ENCODE measurements at places on chromosomes 11 and 22. TPM values are rescaled to one million over a fixed set of nuclear protein-coding genes. Genes with fewer than 3 reads are reported as not detected.

Gene UCP2
- total RNA-seq, result 452 TPM

Gene BTG4
- total RNA-seq, result not detected

DNA sequence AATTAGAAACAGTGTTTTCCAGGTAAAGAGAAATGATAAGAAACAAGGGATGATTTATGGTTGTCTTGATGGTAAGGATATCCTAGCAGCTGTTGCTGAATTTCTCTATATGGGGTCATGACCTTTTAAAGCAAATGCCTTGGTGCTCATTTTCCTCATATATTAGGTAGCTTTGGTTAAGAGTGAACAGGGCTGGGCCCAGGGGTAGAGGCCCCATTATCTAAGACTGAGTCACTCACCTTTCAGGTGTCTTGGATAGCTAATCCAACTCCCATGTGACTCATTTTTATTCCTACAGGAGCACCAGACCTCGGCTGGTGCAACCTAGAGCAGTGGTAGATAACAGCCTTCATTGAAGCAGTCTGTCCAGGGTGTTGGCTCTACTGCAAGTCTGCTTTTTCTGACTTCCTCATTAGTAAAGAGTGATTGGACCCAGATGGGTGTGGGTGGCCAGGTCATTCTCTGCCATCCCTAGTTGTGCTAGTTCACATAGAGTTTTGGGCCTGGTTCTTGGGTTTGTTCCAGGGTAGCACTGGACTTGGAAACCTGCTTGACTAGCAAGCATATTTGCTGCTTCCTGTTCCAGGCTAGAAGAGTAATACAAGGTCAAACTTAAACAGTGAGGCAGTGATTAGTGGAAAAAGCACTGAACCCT is 37.4 kb downstream of the CTNND1 start:
- DNase-seq, result no peak
- peaks cover 22% of the 10 kb centered on the region for H3K36me3 ChIP-seq
- peak overlapping the region; percentile 47 for H3K27ac ChIP-seq
- H3K4me3 ChIP-seq, result no peak overlapping the region
- no peaks in the 10 kb centered on the region for H3K27me3 ChIP-seq

- peaks cover 7% of the 10 kb centered on the region for H3K36me3 ChIP-seq
- DNase-seq, result no peak
- peaks cover 2% of the 10 kb centered on the region for H3K27me3 ChIP-seq
- H3K27ac ChIP-seq, result no peak overlapping the region
- H3K4me1 ChIP-seq, result peaks cover 24% of the 10 kb centered on the region
- no peak overlapping the region for H3K4me3 ChIP-seq
Observed at GRCh38 chr11:35246745-35247144, 107.8 kb downstream of the CD44 start.

Gene OLFML1
- total RNA-seq, result not detected

DNA sequence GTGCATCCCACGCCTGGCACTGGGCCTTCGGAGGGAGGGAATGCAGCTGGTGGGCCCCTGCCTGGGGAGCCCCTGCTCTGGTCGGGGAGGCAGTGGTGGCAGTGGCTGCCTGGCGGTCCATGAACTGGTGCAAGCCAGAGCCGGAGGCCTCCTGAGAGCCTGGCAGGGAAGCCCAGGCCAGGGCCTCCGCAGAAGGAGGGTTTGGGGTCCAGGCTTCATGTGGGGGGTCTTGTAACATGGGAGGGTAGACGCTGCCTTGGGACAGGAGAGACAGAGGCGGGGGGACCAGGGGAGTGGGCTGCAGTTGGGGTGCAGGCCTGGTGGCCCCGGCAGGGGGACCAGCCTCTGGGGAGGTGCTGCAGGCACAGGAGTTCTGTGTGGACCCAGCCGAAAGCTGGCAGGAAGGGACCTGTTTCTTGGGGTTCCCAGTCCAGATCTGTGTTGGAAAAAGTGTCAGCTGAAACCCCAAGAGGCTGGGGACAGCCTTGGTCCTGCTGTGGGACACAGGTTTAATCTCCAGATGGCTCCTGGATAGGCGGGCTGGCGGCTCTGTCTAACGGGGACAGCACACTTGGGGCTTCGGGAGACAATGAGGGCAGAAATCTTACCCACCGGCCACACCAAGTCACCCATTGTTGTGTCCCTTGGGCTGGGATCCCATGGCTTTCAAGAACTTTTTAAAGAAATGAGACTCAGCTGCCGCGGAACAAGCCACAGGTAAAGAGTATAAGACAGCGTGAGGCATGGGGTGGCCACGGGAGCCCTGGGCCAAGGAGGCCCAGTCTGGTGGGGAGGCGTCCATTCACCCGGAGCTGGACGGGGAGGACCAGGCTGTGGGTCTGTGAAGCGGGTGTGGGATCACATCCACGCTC is 73.5 kb downstream of the KCNQ1 start:
- H3K36me3 ChIP-seq, result no peaks in the 10 kb centered on the region
- no peaks in the 10 kb centered on the region for H3K4me1 ChIP-seq
- no peak overlapping the region for H3K4me3 ChIP-seq
- H3K27me3 ChIP-seq, result no peaks in the 10 kb centered on the region
- H3K27ac ChIP-seq, result no peak overlapping the region
- DNase-seq, result no peak

DNA sequence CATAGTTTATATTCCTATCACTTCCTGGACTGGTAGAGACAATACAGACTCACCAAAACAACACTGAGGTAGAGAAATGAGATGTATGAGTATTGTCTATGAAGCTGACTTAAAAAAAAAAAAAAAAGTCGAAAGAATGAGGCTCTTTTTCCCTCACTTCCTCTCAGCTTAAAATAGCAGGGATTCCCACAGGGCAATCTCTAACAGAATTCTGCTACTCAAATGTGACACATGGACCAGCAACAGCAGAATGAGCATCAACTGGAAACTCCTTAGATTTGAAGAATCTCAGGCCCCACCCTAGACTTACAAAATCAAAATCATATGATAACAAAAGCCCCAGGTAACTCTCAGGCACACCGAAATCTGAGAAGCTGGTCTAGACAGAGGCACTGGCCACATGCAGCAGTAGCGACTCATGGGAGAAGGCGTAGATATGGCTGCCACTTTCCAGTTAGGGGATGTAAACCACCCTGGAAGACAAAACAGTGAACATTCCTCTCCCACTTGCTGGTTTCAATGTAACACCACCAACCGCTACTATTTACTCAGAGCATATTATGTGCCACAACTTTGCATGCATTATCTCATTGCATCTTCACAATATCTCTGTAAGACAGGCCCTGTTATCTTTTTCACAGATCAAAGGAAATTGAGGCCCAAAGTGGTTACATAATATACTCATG is 128.0 kb downstream of the RBFOX2 start:
- H3K27ac ChIP-seq, result peak overlapping the region; percentile 2
- peaks cover 15% of the 10 kb centered on the region for H3K27me3 ChIP-seq
- peaks cover 9% of the 10 kb centered on the region for H3K4me1 ChIP-seq
- H3K4me3 ChIP-seq, result no peak overlapping the region
- H3K36me3 ChIP-seq, result no peaks in the 10 kb centered on the region
- no peak for DNase-seq

Gene BEST1
- total RNA-seq, result not detected

Gene ACCS
- total RNA-seq, result 19.7 TPM

GRCh38 chr22:47333625-47334024 is 571.2 kb downstream of the TBC1D22A start:
- H3K27ac ChIP-seq, result no peak overlapping the region
- H3K4me3 ChIP-seq, result no peak overlapping the region
- H3K36me3 ChIP-seq, result no peaks in the 10 kb centered on the region
- H3K4me1 ChIP-seq, result no peaks in the 10 kb centered on the region

DNA sequence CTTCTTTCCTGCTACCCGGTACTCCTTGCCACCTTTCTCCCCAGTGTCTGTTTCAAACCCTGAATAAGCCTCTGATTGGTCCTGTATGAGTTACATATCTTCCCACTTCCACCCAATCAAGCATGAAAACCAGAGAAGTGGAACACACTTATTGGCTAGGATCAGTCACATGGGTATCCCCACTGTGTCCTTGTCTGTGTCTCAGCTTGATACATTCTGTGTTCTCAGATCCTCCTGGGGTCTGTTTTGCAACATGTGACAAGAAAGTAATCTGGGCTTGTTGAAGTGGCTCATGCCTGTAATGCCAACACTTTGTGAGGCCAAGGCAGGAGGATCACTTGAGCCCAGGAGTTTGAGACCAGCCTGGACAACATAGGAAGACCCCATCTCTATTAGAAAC is 23.9 kb downstream of the MCHR1 start:
- H3K36me3 ChIP-seq, result no peaks in the 10 kb centered on the region
- peaks cover 5% of the 10 kb centered on the region for H3K4me1 ChIP-seq
- H3K27me3 ChIP-seq, result peaks cover 2% of the 10 kb centered on the region
- H3K27ac ChIP-seq, result no peak overlapping the region

- H3K4me3 ChIP-seq, result no peak overlapping the region
- DNase-seq, result no peak
- H3K27ac ChIP-seq, result no peak overlapping the region
- no peaks in the 10 kb centered on the region for H3K36me3 ChIP-seq
- no peaks in the 10 kb centered on the region for H3K27me3 ChIP-seq
Observed at GRCh38 chr11:116558504-116559211, 214.1 kb downstream of the BUD13 start.

DNA sequence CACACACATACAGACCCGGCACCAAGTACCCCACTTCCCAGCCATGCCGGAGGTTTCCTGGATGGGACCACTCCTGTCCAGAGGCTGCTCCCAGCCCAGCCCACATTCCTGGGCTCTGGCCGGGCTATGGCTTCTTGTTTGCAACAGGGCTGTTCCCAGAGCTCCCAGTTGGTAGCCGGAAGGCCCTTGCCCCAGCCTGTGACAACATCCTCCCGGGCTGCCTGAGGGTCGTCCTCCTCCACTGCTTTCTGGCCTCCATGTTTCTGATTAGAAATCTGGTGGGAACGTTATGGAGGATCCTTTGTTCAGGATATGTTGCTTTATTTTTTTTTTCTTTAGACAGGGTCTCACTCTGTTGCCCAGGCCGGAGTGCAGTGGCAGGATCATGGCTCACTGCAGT is 952 bp upstream of the CYP2D6 start:
- H3K27me3 ChIP-seq, result no peaks in the 10 kb centered on the region
- no peak overlapping the region for H3K4me3 ChIP-seq
- DNase-seq, result no peak
- no peak overlapping the region for H3K27ac ChIP-seq

GRCh38 chr11:6862961-6863360 is at the start of gene OR10A2:
Gene OR10A2, plus strand, starts transcription at chr11:6863057. Its CDS starts 6,698 bp downstream, at chr11:6869755.
- no peak for DNase-seq
- no peaks in the 10 kb centered on the region for H3K4me1 ChIP-seq
- H3K36me3 ChIP-seq, result no peaks in the 10 kb centered on the region
- H3K4me3 ChIP-seq, result no peak within 1 kb of the TSS
- peaks cover 1% of the 10 kb centered on the region for H3K27me3 ChIP-seq

DNA sequence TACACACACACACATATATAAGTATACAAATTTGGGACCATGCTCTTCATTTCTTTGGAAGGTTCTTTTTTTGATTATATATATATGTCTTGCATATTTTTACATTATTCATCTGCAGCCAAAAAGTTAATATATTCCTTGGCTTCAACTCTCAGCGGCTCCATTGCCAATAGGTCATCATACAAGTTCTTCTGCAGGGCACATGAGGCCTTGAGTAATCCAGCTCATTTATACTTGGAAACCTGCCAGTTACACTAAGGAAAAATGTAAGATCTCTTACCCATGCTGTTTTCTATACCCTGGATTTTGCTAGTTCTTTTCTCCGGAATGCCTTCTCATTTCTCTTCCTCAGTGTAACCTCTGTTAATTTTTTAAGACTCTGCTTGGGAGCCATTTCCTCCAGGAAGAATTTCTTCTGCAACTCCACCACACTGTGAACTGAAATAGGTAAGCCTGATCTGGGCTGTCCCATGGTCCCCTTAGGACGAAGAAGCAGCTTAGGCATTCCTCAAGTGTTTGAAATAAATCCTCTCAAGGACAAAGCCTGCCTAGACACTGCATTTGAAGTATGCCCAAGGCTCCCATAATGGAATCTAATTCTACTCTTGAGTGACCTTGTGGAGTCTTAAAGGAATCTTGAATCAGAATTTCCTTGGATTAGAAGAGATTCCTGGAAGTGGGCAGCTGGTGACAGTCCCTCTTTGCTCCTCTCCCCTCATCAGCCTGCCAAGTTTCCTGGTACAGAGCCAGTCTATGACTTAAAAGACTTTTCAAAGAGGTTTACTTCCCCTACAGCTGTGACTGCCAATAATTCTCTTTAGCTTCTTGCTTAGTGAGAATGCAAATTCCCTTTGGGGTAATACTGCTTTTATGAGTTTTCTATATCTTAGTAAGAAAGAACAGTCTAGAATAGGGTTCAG is 182.8 kb downstream of the C11orf87 start:
- DNase-seq, result no peak
- no peaks in the 10 kb centered on the region for H3K4me1 ChIP-seq
- H3K27me3 ChIP-seq, result no peaks in the 10 kb centered on the region
- no peak overlapping the region for H3K4me3 ChIP-seq
- no peak overlapping the region for H3K27ac ChIP-seq

GRCh38 chr11:61757213-61757862 is 4.9 kb downstream of the MYRF start:
- H3K27ac ChIP-seq, result no peak overlapping the region
- peaks cover 8% of the 10 kb centered on the region for H3K4me1 ChIP-seq
- H3K27me3 ChIP-seq, result peaks cover 15% of the 10 kb centered on the region
- DNase-seq, result no peak
- H3K4me3 ChIP-seq, result no peak overlapping the region

Gene TRMT2A
- total RNA-seq, result 135 TPM

GRCh38 chr11:12685229-12685628 is 11.0 kb downstream of the TEAD1 start:
- H3K36me3 ChIP-seq, result no peaks in the 10 kb centered on the region
- DNase-seq, result no peak
- H3K27me3 ChIP-seq, result peaks cover 79% of the 10 kb centered on the region
- H3K4me3 ChIP-seq, result no peak overlapping the region
- H3K4me1 ChIP-seq, result peaks cover 4% of the 10 kb centered on the region
- no peak overlapping the region for H3K27ac ChIP-seq

Gene LGR4
- not detected for total RNA-seq

Gene ADAMTS8
- not detected for total RNA-seq

- H3K36me3 ChIP-seq, result no peaks in the 10 kb centered on the region
- no peak overlapping the region for H3K27ac ChIP-seq
- DNase-seq, result no peak
- H3K27me3 ChIP-seq, result no peaks in the 10 kb centered on the region
- H3K4me3 ChIP-seq, result no peak overlapping the region
Observed at GRCh38 chr11:110509472-110509871, 79.7 kb downstream of the FDX1 start.

GRCh38 chr11:4213746-4214145 is 119.1 kb downstream of the RRM1 start:
- H3K36me3 ChIP-seq, result no peaks in the 10 kb centered on the region
- H3K27ac ChIP-seq, result no peak overlapping the region
- no peaks in the 10 kb centered on the region for H3K4me1 ChIP-seq
- no peak for DNase-seq
- H3K4me3 ChIP-seq, result no peak overlapping the region
- H3K27me3 ChIP-seq, result peaks cover 37% of the 10 kb centered on the region

- no peak overlapping the region for H3K4me3 ChIP-seq
- H3K4me1 ChIP-seq, result no peaks in the 10 kb centered on the region
- peaks cover 14% of the 10 kb centered on the region for H3K27me3 ChIP-seq
- no peaks in the 10 kb centered on the region for H3K36me3 ChIP-seq
- no peak overlapping the region for H3K27ac ChIP-seq
- no peak for DNase-seq
Observed at GRCh38 chr11:125465255-125465654, 30.8 kb downstream of the FEZ1 start.

Gene RASL10A
- 0.64 TPM for total RNA-seq
